ENCODE measurements at places on chromosomes 3 and 15.
A peak's percentile ranks its signal among the peaks of the same experiment; 100 is the strongest.

GRCh38 chr15:45333550-45333949, 44.8 kb downstream of the GATM start:
- DNase-seq = no peak

GRCh38 chr3:99858469-99858868, 40.8 kb downstream of the CMSS1 start:
- DNase-seq = no peak

- no peak for DNase-seq
These were observed 35.1 kb downstream of the PDCD6IP start for GRCh38 chr3:33833408-33834095.

GRCh38 chr3:155382396-155383042, 89.0 kb upstream of the STRIT1 start:
- no peak for DNase-seq

- DNase-seq = peak; percentile 39
These were observed 13.0 kb downstream of the ZFAND6 start for GRCh38 chr15:80072285-80072994.

GRCh38 chr3:126748701-126749546, 44.9 kb downstream of the CHCHD6 start:
- no peak for DNase-seq

DNA sequence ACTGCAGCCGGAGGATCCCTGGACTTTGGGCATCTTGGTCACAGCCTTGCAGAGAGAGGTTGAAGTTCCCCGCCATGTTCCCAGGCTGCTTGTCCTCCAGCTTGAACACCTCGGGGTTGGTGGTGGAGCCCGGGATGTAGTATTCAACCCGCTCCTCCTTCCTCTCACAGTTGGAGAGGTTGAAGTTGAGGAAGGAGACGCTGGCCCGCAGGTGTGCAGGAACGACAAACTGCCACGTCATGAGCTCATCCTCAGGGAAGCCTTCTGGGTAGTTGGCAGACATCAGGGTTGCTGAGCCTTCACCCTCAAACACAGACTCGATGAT, 35.7 kb downstream of the CDCP1 start:
- DNase-seq = no peak

DNA sequence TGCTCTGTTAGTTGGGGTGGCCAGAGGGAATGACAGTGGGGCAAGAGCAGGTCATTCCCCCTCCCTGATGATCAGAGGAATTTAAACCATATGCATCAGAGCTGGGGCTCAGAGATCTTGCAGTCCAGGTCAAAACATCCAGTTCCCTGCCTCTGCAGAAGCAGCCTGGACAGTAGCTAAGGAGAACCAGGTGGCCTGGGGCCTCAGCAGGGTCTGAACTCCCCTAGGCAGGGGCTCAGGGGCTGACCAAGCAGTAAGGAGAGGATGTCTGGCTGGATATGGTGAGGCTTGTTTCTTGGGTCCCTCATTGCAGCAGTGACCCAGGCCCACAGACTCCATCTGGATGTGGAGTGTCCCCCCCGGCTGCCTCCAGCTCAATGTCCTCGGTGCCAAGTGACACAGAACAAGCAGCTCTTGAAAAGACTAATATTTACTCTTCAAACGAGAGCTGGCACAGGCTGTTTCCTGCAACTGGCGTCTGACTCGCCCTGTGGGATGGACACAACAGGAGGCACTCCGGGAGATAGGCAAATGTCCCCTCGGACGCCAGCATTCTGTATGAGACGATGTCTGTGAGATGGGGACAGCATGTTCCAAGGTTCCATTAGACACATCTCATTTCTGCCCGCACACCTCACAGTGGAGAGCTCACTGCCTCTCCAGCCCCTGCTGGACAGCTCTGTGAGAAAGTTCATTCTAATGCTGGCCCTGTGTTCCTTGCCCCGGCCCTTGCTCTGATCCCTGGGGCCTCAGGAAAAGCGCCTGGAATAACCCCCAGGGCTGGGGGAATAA, 37.1 kb downstream of the SEC22C start:
- DNase-seq = no peak

DNA sequence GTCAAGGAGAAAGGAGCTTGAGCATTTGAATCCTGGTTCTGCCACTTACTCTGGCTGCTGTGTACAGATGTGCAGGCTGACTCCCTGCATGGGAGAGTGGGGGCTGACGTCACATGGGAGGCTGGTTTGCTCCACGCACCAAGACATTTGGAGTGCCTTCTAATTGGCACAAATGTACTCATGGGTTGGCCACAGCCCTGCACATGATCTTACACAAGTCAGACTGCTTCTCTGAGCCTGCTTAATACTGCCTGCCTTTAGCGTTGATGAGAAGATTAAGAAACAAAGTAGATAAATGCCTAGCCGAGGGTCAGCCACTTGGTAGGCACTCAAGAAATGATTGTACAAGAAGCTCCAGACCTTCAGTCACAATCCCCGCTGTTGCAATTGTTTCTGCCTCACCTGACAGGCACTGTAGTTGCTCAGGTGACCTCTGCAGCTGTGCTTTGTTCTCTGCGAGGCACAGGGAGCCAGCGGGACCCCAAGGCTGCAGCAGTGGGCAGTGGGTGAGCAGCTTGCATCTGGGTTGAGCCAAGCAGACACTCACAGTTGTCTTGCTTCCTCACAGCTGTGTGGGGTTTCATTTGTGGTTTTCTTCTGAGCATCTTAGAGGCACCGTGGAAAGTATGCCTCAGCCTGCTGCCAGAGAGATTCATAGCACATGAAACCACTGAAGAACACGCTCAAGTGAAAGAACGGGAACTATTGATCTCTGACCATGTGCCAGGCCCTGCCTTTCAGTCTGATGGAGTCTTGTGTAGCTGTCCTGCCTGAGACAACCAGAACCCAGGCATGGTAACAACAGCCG, 33.1 kb downstream of the GRK7 start:
- peak; percentile 57 for DNase-seq

DNA sequence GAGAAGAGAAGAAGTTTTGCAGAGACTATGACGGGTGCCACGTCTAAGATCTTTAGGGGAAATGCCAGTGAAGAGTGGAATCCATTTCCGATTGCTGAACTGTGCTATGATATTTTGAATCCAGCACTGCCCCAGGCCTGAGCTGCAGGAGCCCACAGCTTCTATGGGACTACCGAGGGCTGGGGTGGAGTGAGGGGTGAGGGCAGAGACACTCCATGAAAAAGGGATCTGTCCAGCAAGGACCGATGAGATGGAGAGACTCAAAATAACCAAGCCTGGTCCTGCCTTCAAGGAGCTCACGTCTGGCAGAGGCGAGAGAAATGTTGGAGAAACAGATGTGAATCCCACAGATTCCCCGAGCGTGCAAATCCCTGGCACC, 79.8 kb upstream of the MEF2A start:
- DNase-seq = no peak

DNA sequence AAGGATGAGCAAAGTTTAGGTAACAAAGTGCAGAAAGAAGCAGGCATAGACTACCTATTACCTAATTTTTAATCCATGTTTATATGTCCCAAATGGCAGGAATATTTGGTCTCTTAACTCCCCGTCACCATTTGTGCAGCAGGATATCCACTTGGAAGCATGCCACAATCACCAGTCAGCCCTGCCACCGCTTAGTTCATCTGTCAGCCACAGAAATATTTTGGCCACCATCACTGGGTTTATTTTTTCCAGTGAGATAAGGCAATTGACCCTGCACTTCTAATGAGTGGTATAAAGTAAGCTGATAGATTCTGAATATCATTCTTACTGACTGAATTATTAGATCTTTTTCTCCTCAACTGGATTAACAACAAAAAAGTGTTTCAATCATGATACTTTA, 152.9 kb upstream of the SOX2 start:
- DNase-seq = no peak

DNA sequence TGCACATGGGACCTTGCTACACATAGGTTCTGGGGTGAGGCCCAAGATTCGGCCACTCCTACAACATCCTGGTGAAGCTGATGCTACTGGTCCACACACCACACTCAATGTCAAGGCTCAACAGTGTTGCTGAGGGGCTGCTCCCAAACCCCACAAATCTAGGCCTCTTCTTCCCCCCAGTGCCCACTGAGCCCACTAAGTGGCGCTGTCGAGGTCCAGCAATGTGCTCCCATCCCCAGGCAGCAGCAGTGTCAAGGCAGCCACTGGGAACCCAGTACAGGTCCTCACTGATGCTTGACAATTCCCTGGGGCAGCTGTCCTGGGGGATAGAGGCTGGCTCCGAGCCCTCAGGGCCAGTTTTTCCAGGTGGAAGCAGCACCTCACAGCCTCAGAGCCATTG, 21.5 kb downstream of the SCN5A start:
- DNase-seq = no peak

DNA sequence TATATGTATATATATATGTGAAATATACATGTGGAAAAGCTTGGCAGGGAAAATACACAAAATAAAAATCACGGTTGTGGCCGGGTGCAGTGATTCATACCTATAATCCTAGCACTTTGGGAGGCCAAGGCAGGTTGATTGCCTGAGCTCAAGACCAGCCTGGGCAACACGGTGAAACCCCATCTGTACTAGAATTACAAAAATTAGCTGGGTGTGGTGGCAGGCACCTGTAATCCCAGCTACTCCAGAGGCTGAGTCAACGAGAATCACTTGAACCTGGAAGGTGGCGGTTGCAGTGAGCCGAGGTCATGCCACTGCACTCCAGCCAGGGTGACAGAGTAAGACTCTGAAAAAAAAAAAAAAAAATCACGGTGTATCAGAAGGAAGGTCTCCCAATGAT, 20.8 kb upstream of the ARHGEF3 start:
- DNase-seq = no peak

- no peak for DNase-seq
These were observed 21.2 kb upstream of the NOX5 start for GRCh38 chr15:68993276-68993675.

DNA sequence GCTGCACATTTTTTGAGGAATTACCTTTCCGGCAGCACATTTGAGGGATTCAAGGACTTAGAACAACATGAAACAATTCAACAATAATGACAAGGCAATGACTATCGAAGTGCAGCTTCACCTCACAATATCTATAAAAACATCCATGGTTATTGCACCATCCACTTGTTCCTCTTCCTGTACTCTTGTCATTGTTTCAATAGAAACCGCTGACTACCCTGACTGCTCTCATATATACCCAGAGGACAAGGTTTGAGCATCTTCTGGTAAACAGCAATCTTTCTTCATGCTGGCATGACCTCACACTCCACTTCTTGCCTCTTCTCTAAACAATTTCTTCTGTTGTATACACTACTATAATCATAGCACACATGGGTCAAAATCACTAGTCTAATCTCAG, 864.9 kb downstream of the FHIT start:
- DNase-seq = no peak

DNA sequence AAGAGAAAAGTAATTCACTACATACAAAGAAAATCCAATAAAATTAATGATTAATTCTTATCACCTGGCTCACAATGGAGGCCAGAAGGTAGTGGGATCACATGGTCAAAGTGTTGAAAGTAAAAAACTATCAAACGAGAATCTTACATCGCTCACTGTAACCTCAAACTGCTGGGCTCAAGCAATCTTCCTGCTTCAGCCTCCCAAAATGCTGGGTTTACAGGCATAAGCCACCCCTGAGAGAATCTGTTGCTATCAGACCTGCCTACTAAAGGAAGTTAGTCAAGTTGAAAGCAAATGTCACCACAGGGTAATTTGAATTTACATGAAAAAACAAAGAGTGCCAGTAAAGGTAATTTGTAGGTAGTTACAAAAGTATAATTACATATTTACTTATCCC, 103.3 kb downstream of the PCCB start:
- no peak for DNase-seq

- no peak for DNase-seq
These were observed 4.9 kb upstream of the GTF2A2 start for GRCh38 chr15:59662260-59662659.

DNA sequence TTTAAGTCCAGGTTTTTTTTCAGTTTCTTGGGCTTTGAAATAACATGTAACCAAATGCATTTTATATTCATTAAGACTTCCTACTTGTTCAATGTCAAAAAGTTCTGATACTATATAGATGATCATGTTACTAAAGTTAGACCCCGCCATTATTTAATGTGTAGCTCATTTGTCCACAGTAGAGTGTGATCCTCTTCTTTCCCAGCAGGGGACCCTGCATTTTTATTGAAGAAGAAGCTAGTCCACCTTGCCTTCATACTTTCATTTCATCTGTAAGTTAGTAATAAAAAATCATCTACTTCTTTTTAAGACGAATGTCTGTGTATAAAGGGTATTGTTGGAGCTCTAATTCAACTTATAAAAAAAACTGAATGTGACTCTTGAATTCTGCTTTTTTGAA, 404.6 kb downstream of the SI start:
- DNase-seq = no peak

DNA sequence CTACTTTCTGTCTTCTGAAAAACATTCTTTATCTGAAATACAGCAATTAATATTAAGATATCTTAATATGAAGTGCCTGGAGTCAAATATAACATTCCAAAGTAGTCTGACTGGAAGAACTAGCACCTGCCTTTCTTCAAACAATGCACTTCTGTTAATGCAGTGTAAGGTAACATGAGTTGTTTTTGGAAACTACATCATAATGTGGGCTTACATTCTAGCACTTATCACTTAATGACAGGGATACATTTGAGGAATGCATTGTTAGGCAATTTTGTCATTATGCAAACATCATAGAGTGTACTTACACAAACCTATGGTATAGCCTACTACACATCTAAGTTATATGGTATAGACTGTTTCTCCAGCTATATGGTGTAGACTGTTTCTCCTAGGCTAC, 49.2 kb downstream of the SLC15A2 start:
- no peak for DNase-seq

DNA sequence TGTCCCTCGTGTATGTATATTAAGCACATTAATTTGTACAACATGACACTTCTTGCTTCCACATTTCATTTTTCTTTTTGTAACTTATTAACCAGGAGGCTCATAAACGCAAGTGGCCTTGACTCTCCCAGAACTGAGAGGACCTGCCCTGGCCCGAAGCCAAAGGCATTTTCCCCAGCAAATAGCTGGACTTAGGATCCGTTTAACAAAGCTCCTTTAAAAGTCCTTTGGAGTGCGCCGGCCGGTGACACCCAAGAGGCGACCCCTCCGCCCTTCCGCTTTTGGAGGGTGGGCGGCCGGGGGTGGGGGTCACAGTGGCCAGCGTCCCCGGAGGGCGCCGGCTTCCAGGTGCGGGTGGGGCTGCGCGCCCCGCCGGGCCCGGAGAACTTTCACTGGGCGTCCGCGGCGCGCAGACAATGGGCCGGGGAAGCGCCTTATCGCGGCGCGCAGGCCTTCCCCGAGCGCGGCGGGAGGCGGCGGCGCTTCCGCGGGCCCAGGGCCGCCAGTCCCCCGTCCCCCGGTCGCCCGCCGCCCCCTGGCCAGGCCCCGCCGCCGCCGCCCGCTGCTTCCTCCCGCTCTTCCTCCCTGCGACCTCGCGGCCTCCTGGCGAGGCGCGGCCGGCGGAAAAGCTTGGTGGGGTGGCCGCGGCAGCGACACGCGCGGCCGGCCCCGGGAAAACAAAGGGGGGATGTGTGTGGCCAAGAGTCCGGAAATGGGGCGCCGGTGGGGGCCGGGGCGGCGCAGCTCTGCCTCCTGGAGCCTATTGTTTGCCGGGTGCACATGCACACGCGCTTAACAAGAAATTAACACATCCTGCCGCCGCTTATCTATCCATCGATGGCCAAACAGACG, 613.4 kb downstream of the MCTP2 start:
- DNase-seq = no peak

GRCh38 chr3:49877716-49878115, 8.0 kb upstream of the CAMKV start:
- no peak for DNase-seq

Data from naive B cell (primary cell).